Colonic mucosa (tissue), 4 donors: ENCODE measurements at places on chromosomes 5 and 9. TPM values are rescaled to one million over a fixed set of nuclear protein-coding genes. Genes with fewer than 3 reads are reported as not detected.

ZNF483 gene
- 1.2 TPM for total RNA-seq

DBH gene
- total RNA-seq = not detected

DNA sequence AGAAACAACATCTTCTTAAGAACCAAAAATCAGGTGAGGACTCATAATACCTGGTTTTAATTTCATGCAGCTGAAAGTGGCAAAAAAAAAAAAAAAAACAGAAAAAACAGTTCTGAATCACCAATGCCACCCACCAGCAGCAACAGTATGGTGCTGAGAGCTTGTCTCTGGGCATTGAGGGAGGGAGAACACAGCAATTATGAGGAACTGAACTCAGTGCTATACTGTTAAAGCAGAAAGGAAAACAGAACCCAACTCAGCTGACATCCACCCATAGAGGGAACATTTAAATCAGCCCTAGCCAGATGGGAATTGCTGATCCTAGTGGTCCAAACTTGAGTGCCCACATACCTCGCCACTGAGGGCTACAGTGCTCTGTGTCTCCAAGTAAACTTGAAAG lies 657.9 kb downstream of the ACTL7B start:
- DNase-seq = peak; percentile 13

DNA sequence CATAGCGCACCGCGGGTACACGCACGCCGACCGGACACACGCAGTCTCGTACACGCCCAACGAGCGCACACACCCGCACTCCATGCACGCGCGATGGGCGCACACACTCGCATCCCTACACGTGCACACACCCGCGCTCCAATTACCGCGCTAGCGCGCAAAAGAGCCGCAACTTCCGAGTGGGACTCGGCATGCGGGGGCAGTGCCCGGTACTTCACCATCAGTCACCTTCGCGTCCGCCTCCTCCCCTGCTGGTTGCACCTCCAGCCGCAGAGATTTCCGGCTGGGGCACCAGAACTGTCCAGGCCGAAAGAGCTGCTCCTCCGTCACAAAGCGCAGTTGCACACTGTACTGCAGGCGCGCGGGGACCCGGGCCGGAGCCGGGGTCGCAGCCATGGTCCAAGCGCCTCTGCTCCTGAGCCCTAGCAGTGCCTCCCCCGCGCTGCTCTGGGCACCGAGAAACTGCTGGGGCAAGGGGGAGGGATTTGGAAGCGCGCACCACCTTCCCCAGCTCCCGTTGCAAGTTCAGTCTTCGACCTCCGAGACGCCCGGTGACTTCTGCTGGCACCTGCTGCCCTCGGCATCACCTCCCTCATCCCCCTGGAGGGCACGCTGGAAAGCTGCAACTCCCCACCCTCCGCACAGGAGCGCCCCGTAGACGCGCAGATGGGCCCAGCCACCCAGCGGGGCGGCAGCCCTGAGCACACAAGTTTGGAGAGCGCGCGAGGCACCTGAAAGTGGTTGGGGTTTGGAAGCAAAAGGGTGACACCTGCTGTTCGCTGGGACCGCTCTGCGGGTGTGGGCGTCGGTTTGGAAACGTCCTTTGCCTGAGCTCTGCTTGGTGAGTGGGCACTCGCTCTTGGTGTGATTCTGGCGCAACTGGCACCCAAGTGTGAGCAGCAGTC lies 337.4 kb upstream of the PUM3 start:
- peak; percentile 71 for DNase-seq

- DNase-seq = no peak
These were observed 141.5 kb upstream of the MTAP start for GRCh38 chr9:21660976-21661375.

DNA sequence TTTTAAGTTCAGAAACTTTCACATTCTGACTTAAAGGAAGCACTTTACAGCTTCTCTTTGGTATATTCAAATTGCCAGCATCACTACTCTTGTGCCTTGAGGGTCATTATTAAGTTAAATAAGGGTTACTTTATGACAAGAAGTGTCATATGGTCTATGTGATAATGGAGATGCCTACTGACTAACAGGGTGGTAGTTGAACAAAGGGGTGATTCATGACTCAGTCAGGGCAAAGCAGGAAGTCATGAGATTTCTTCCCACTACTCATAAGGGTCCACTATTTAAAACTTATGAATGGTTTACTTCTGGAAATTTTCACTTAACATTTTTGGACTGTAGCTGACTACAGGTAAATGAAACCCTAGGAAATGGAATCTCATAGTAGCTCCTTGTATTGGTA lies 938.3 kb upstream of the PTPRD start:
- no peak for DNase-seq

DNA sequence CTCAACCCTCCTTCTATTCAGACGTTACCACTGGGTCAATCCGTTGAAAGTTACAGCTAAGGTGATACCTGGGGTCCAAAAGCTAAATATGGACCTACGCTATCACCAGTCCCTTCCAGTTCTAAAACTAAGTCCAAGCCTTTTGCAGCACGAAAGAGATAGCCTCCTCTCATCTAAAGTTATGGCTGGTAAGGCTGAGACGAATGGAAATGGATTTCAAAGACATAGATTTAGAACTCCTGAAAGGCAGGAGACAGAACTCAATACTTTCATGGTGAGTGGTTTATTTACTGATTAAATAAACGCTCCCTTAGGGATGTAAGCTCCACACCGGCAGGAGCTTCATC lies 751 bp upstream of the RIC1 start:
- no peak for DNase-seq

DNA sequence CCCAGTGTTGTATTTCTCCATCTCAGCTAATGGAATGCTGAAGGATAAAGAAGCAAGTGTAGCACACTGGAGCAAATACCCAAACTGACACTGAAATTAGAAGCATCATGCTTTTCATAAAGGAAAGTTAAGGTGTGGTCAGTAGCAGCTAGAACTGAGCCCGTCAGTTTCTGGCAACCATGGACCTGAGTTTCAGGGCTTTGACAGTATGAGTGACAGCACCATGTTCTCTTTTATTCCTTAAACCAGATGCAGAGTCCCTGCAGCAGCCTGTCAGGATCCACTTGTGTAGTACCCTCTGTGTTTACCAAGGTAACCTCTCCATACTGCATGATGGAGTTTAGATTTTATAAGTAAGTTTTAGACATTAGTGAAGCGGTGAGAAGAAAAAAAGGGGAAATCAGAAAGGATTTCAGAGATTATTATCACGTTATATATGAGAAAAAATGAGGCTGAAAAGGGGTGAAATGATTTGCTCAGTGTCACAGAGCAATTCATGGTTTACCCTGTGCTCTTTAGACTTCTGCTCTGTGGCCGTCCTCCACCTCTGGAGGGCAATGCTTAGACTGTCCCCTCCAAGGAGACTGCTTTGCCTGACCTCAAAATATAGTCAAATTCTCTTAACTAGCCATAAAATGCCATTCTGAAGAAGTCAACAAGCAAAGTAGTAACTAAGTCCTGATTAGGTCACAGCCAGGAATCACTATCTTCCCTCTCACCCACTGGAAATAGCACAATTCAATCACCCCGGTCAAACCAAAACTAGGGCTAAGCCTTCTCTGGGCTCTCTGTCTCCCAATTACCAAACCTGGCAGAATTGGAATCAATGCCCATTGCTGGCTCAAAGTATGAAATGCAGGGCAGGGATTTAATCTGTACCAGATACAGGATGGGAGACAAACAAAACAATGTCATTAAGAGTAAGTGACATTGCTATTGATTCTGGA lies 10.5 kb upstream of the MYOT start:
- DNase-seq = no peak

GPR150 gene
- total RNA-seq = 0.52 TPM

DNA sequence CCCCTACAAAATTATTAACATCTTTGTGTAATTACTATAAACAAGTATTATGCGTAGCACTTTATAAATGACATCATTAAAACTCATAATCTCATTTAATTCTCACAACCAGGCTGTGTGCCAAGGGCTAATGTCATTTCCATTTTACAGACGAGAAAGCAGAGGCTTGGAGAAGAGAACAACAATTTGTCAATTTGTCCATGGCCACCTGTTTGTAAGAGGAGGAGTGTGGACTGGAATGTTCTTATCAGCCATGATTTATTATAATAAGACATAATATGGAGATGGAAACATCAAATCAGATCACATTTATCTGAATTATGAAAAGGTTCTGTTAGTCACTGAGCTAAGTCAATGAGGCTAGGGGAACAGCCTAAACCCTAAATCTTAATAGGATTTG lies 97.0 kb downstream of the DROSHA start:
- no peak for DNase-seq

- DNase-seq = no peak
These were observed at the start of gene MZB1 for GRCh38 chr5:139389701-139390638. Gene MZB1 (minus strand): TSS chr5:139389913. CDS start chr5:139389856, 57 bp downstream.

PKD2L2 gene
- total RNA-seq = not detected

- no peak for DNase-seq
These were observed 68.7 kb downstream of the PSMB7 start for GRCh38 chr9:124346347-124347163.

FOXI1 gene
- 0.16 TPM for total RNA-seq

GRCh38 chr9:9352877-9353481 lies 1259.8 kb downstream of the PTPRD start:
- peak; percentile 19 for DNase-seq

- no peak for DNase-seq
These were observed 6.1 kb upstream of the PANK3 start for GRCh38 chr5:168585119-168585856.

POMT1 gene
- total RNA-seq = 28.8 TPM

MYO10 gene
- 61.9 TPM for total RNA-seq

PRUNE2 gene
- total RNA-seq = 90.0 TPM

PSMD5 gene
- total RNA-seq = 33.2 TPM

SEMA4D gene
- total RNA-seq = 19.0 TPM

- no peak for DNase-seq
These were observed 28.4 kb downstream of the ZFP62 start for GRCh38 chr5:180832638-180833068.

PCDHGA3 gene
- 0.21 TPM for total RNA-seq

- no peak for DNase-seq
These were observed 125.6 kb downstream of the TMEM161B start for GRCh38 chr5:88142886-88143692.

TMEM250 gene
- 40.9 TPM for total RNA-seq

BDP1 gene
- 21.8 TPM for total RNA-seq

DNA sequence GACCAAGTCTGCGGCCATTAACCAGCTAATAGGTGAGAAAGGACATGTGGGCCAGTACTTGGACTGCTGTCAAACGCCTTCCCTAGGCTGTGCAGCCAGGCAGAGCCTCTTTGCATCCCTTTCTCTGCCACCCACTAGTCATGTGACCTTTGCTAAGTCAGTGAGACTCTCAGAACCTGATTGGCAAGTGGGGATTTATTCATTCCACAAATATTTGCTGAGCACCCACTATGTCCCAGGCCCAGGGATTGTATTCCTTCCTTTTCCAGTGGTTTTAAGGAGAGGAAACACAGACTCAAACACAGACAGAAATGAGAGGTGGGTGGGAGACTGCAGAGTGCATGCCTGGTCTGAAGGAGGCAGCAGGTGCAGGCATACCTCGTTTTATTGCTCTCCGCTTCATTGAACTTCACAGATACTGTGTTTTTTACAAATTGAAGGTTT lies 71.6 kb upstream of the GALNT10 start:
- DNase-seq = no peak

DNA sequence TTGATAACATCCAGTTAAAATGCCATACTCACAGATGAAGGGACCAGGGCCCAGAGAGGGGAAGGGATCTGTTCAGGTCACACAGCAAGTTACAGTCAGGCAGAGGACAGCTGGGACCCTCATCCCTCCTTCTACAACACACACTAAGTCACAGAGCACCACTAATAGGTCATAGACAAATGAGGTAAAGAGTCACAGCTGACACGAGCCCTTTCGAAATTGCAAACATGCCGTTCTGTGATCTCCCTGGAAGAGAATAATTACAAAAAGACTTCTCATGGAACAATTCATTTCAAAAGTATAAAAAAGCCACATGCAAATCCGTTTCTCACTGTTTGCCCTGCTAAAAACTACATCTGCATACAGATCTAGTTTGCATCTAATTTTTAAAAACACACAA lies 15.5 kb downstream of the IGFBPL1 start:
- DNase-seq = no peak

DNA sequence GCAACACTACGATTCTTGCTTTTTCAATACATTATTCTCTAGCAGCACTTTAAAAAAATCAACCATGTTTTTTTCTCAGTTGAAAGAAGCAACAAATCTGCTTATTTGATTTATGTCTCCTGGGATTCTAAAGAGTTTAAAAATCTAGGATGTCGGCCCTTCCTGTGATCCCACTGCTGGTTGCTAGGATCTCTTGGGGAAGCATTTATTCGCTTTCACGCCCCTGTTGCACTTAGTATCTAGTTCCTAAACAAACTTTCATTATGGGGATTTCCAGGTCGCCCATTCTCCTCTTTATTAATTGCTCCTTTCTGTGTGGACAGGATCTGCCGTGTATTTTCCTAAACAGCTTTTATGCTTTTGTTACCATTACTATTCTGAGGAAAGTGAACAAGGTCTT lies 313.5 kb downstream of the AGTPBP1 start:
- no peak for DNase-seq

- no peak for DNase-seq
These were observed 72.2 kb downstream of the PRDM9 start for GRCh38 chr5:23579566-23579965.
